Fibroblast of skin of back (primary cell): ENCODE measurements at places on chromosomes 7 and 10.
A peak's percentile ranks its signal among the peaks of the same experiment; 100 is the strongest.

DNA sequence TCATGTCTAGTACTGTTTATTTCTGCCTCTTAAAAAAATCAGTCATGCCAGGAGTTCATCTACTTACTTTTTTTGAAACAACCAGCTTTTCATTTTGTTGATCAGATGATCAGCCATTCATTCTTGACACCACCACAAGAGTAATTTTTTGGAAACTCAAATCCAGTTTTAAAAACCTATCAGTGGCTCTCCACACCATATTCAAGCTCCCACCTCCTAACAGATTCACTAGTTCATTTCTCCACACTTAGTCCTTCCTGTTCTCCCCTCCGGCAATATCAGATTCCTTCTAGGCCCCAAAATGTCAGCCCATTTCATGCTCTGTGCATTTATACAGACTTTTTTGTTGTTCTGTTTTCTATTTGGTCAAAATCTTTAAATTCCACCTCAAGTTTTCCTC is 341.6 kb downstream of the RNLS start:
- DNase-seq = no peak

DNA sequence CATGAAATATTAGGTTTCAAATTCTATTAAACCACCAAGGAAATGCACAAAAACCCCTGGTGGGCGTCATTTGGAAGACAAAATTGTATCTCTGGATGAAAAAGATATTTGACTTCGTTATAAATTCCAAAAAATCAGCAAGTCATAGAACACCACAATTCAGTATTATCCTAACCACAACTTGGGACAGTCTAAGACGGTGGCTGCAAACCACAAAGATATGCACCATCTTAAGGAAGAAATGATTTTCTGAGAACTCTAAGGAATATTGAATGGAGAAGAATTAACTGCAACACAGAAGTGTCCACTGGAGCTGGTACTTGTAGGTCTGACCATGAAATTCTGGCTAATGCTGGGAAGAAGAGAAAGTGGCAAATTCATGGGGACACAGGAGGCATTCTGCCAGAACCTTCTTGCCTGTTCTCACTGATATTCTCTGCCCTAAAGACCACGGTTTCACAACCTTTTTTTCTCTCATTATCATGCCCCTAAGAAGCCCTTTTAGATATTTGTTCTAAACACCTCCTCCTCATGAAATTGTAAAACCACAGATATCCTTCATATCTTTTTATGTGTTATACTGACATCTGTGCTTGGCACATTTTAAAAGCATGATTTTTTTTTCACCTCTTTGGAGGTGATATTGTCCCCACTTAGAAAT is 92.9 kb downstream of the SFMBT2 start:
- DNase-seq = no peak

- peak; percentile 34 for DNase-seq
These were observed 2.6 kb downstream of the NPTX2 start for GRCh38 chr7:98619450-98620321.

DNA sequence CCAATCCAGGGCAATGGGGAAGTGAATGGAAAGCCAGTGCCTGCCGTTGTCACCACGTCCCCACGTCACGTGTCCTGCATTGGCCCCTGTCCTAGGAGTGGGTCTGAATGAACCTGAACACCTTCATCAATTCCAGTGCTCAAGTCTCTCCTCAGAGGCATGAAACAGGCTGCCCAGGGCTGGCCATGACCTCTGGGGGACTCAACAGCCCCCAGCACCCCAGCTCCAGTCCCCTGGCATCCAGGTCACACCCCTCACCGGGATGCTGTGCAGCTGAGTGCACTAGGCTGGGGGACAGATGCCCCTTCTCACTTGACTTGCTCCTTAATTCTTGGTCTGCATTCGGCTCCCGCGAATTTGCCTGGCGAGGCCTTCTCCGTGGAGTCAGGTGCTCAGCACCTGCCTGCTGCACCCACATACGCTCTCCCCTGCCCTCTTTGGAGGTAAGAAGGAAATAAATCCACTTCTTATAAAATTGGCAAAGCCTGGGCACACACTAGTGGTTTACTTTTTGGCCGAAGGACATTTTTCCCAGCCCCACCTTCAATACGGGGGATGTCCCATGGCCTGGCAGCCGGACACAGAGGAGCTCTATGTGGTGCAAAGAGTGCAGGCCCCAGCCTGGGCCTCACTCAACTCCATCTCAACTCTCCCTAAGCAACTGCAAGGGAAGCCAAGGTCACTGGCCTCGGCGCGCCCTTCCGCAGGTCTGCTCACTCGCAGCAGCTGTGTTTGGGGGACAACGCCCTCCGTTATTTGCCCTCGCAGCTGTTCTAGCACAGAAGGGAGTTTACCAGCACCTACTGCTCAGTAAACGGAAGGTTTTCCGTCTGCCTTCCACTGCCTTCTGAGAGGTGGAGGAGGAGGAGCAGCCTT is 77.6 kb upstream of the SHH start:
- DNase-seq = no peak

DNA sequence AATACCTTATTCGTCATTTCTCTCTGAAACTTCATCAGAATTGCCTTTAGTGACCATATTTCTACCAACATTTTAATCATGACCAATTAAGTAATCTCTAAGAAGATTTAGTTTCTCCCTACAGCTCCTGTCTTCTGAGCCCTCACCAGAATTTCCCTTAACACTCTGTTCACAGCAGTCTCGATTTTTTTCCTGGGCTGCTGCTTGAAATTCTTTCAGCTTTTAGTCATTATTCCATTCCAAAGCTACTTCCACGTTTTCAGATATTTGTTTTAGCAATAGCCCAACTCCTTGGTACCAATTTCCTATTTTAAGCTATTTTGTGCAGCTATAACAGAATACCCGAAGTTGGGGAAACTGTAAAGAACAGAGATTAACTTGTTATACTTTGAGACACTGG is 192.4 kb upstream of the DKK1 start:
- peak; percentile 75 for DNase-seq

GRCh38 chr10:80260295-80261243 is 28.9 kb downstream of the MAT1A start:
- DNase-seq = peak; percentile 33

GRCh38 chr10:1127629-1128028 is 71.4 kb downstream of the WDR37 start:
- DNase-seq = no peak

DNA sequence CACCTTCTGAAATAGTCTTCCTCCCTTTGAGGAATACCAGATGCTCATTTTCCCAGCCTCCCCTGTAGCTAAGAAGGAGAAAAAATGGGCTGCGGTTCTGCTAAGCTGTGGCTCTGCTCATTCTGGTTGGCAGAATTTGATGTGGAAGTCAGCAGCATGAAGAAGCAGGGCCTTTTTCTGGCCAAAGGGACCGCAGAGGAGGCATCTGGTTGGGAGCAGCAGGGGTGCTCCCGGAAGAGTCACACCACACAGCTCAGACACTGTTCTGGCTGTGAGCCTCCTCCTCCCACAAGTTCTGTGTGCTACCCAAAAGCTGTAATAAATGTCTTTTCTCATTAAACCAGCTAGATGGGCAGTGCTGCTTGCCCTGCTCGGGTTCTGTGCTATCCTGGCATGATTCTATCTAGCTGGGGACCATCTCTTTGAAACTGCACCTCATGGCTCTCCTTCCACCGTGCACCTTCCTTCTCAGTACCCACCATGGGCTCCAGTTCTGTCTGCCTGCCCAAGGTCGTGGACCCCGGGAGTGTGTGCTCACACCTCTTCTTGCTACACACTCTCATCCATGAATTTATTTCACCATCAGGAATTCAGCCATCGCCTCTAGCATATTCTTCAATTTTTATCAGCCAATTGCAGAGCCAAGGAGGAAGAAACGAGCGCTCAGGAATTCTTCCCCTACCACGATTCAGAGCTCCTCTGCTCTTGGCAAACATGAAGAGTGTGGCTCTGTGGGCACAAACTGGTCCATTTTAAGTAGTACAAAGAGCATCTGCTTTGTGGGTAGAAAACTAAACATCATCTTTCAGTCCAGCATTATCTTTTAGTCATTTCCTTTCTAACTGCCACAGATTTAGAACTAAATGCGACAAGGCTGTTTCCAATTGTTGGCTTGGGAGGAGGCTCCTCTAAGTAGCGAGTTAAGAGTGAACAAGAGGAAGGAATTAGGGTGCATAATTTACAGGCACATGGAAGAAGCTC is 76.9 kb downstream of the FAM171A1 start:
- DNase-seq = peak; percentile 65

GRCh38 chr7:123502201-123502600 is 32.2 kb downstream of the IQUB start:
- DNase-seq = no peak

- DNase-seq = peak; percentile 17
These were observed 54.7 kb upstream of the AFAP1L2 start for GRCh38 chr10:114458955-114459354.

GRCh38 chr10:78910886-78911285 is 157.9 kb upstream of the ZMIZ1 start:
- no peak for DNase-seq

- DNase-seq = no peak
These were observed at the start of gene ASZ1 for GRCh38 chr7:117427258-117427701. TSS of gene ASZ1 (minus strand) at chr7:117427493. CDS start at chr7:117427460, 33 bp downstream.

DNA sequence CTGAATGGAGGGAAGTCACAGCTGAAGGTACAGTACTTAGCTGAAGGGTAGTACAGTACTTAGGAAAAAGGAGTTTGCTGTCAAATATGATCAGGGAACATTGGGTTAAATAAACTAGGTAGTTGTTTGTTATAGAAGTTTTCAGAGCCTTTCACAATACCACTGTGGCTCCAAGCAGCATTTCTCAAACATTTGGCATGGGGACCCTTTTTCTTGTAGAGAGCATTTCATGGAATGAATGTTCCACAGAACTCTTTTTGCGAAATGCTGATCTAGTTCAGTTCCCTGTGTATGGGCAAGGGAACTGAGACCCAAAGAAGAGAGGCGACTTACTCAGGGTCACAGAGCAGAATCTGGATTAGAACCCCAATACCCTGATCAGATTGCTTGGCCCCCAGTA is 31.5 kb upstream of the DDX50 start:
- no peak for DNase-seq

DNA sequence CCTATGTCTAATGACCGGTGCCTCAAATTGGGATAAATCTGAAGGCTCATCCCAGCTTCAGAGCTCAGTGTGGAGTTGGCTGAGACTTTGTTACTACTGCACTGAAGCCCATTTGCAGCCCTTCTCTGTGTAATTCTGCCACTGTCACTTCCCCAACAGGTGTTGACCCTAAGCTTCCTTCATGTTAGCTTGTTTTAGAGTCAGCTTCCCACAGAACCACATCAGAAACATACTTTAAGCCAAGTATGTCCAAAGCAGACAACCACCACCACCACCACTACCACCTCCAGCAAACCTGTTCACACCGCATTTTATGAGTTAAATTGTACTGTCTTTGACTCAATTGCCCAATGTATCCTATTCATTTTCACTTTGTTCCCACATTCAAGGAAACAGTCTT is 25.2 kb upstream of the GNAT3 start:
- no peak for DNase-seq

DNA sequence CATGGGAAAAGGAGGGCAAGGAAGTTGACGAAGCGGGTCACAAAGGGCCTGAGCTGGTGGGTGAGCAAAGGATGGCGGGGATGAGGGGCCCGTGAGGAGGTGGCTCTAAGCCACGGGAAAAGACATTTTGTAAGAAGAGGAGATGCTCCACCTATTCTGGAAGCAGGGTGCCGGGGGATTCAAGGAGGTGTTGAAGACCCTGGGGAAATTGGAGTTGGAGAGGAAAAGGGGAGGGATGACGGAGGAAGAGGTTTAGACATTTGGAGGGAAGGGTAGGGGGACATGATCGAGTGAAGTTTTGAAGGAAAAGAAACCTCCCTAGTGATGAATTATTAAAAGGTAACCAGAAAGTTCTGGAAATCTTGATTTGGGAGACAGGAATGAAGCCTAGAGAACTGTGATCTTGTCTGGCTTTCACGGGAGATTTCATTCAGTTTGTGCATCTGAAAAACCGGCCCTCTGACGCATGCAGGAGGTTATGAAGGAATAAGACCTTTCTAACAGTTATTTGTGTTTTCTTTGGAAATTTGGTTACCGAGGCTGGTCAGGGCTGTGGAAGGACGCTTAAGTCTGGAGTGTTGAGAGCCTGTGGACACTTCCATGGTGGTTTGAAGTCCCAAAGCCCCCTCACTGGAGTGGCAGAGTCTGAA is 1.4 kb downstream of the SMO start:
- no peak for DNase-seq

DNA sequence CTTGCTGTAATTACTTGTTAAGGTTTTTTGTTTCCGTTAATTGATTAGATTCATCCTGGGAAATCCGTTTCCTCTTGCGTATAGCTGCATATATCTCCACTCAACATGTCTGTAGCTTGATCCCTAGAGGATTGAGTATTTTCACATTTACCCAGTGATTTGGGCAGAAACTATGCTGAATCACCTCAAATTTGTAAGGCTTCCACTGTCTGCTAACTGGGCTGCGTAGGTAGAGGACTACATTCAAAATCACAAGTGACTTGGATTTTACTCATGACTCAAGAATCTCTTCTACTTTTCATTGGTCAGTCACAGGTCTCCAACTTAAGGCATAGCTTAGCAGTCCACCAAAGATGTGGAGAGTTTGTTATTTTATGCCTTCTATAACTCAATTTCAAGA is 141.8 kb downstream of the POLR1F start:
- peak; percentile 7 for DNase-seq

GRCh38 chr7:79217468-79217867 is 236.0 kb downstream of the MAGI2 start:
- no peak for DNase-seq

GRCh38 chr7:116152276-116152675 is 58.1 kb upstream of the TES start:
- no peak for DNase-seq

- peak; percentile 48 for DNase-seq
These were observed 19.9 kb downstream of the TCAF1 start for GRCh38 chr7:143882020-143882603.

DNA sequence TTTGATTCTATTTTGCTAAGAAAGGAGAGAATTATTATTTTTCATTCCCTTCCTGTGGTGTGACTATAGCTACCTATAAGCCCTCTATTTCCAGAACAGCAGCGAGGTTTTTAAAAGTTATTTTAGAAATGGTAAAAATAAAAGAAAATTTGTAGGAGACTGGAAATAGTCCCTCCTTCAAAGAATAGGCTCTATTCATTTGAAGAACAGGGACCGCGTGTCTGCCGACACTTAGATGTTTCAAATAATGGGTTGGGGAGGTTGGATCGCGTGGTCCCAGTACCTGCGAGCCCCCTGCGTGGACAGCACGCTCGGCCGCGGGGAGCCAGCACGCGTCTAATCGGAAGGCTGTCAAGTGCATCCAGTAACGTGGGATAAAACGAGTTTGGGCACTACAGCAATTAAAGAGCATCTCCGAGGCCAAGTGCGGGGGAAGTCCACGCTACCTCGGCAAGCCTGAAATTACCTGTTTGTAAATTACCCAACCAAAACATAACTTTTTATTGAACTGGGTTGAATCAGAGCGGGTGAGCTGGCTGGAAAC is 1.0 kb downstream of the CACNA2D1 start:
- DNase-seq = no peak
